ENCODE measurements at places on chromosomes 4 and X. TPM values are rescaled to one million over a fixed set of nuclear protein-coding genes. Genes with fewer than 3 reads are reported as not detected.

The INTS6L gene
- total RNA-seq = 3.6 TPM

The TEC gene
- 3.8 TPM for total RNA-seq

The PDGFRA gene
- 432 TPM for total RNA-seq

The FABP2 gene
- not detected for total RNA-seq

The FAAH2 gene
- total RNA-seq = 0.15 TPM

The TRIM2 gene
- 127 TPM for total RNA-seq

The SYN1 gene
- total RNA-seq = 0.33 TPM

The CLGN gene
- total RNA-seq = 11.6 TPM

The DNASE1L1 gene
- 60.4 TPM for total RNA-seq

The GRIPAP1 gene
- total RNA-seq = 20.5 TPM

The MAGEA8 gene
- total RNA-seq = not detected

The GLRA2 gene
- not detected for total RNA-seq

The TEX13D gene
- not detected for total RNA-seq

The EGFL6 gene
- total RNA-seq = not detected
